ENCODE measurements at places on chromosomes 5 and 9.
A peak's percentile ranks its signal among the peaks of the same experiment; 100 is the strongest.

DNA sequence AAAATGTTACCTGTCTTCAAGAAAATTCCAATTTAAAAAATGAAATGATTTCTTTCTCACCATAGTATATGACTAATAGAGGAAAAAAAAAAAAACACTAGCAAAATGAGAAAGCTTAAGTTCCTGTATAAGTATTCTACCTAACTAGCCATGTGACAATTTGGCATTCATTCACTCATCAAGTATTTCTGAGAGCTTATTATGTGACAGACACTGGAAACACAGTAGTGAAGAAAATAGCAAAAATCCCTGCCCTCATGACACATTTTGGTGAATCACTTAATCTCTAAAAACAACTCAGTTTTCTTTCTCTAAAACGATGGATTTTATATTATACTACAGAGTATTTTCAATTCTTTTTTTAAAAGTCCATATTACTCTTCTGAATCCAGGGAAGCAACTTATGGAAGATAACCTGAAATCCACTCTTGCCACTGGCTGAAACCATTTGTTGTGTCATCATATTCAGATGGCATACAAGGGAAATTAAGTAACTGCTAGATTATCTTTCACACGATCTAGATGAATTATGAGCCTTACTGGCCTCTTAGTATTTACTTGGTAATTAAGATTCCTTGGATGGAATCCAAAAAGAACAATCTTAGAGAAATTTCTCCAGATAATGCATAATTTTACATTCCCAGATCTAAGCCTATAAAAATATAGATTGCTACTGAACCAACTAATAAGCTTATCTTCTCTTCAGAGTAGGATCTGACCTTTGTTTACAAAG lies 5.5 kb downstream of the PTBP3 start:
- DNase-seq, result no peak

DNA sequence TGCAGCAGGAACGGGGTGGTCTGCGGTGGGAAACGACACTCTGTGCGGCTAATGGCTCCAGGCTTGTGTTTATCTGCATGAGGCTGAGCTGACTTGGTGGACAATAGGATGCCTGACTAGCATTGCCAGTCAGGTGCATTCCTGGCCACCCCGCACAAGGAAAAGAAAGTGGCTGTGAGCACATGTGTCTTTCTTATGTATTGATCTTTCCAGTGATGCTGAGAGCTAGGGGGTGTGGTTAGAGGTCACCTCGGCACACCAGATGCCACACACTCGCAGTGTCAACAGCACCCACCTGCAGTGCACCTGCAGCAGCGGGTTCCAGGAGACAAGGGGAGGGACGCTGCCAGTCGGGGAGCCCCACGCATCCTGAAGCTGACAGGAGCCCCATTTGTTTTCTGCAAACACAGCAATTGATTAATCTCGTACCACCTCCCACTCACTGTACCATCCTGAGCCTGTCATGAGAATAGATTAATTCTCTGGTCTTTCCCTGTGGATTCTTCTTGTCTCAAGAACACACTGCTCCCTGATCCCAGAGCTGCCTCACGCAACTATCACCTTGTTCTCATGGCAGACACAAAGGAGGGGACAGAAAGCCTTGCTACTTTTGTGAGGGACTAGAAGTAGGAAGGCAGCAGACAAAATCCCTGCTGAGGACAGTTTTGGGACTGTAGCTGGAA lies 251.7 kb upstream of the WWC1 start:
- no peak for DNase-seq

GRCh38 chr5:177456976-177457851 lies 10.6 kb downstream of the PRR7 start:
- peak; percentile 72 for DNase-seq

- DNase-seq, result no peak
Observed at GRCh38 chr5:7578071-7578470, 182.1 kb downstream of the ADCY2 start.

GRCh38 chr5:169686137-169686536 lies 49.1 kb downstream of the DOCK2 start:
- DNase-seq, result no peak

GRCh38 chr5:59099270-59099994 lies 516.6 kb downstream of the RAB3C start:
- DNase-seq, result no peak

DNA sequence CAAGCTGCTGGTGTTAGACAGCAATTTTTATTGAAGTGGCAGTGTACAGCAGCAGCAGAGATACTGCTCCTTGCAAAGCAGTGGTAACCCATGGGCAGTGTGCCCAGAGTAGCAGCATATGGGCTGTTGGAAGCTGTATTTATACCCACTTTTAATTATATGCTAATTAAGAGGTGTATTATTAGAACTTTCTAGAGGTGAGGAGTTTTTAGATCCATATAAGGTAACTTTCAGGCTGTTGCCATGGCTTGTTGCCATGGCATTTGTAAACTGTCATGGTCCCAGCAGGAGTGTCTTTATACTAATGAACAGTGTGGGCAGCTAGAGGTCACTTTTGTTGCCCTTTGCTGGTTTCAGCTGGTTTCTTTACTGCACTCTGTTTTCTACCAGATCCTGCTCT lies 3.7 kb upstream of the PJA2 start:
- no peak for DNase-seq

GRCh38 chr9:127036437-127036836 lies 86.0 kb downstream of the ANGPTL2 start:
- no peak for DNase-seq

GRCh38 chr5:87354496-87354895 lies 58.2 kb downstream of the CCNH start:
- DNase-seq, result no peak

DNA sequence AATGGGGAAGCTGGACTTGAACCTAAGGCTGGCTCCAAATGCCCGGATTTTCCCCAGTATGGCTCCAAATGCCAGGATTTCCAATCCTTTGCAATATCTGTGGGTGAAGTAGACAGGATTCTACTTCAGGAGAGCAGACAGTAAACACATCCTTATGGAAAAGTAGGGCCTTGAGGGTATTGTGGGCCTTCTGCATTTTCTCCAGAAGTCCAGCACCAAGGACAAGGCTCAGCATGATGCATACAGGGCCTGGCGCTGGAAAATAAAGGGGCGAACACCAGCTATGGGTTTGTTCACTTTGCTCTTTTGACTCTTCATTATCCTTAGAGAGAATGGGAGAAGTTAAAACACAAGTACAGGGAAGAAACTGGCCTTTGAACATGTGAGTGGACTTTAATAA lies 347.5 kb downstream of the SEMA5A start:
- no peak for DNase-seq

GRCh38 chr5:1519631-1520210 lies 4.0 kb downstream of the LPCAT1 start:
- no peak for DNase-seq

GRCh38 chr5:137760719-137761516 lies 6.8 kb upstream of the HNRNPA0 start:
- no peak for DNase-seq

DNA sequence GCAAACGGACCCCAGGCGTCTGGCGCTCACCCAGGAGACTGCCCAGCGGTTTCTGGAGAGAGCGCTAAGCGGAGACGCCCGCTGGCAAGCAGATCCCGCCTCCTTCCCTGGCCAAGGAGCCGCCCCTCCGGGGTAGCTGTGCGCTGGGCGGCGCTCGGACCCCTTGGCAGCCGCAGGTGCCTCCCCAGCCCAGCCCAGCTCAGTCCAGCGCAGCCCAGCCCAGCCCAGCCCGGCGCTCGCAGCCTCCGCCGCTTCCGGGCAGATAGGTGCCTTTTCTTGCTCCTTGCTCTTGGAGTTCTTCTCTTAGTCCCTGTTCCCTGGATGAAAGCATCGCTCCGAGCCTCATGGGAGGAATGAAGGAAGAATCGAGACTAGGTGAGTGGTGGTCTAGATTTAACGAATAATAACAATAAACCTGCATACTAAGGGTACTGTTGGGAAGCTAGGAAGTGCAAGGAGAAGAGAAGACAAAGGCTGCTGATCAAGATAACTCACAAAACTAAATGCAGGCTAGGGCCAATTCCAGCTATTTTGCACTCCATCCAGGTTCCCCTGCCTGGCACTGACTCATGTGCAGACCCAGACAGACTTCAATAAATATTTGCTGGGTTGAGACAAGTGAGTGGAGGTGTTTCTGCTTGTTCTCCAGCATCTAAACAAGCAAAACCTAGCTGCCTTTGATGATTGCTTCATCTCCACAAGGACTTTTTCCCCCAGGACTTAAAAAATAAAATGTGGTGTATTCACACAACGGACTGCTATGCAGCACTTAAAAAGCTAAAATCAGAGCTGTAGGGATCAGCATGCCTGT lies at the start of gene STK32A:
STK32A (plus strand) TSS at position 202 of the 811 bp plus-strand sequence. CDS start 4,609 bp downstream, outside the sequence.
- peak; percentile 34 for DNase-seq

DNA sequence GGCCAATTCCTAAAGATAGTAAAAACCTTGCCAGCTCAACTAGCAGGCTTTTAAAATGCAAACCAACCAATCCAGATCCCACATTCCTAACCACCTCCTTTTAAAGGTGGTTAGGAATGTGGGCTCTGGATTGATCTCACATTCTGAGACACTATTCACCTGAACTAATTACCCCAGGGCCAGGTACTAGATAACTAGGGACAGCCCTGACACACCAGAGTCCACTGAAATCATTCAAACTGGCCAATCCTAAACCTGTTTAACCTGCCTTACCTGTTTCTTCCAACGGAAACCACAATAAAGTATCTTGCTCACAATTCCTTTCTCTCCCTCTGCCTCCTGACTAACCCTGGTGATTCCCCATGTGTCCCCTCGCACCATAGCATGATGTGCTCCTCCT lies 168.3 kb upstream of the DMAC1 start:
- no peak for DNase-seq

- no peak for DNase-seq
Observed at GRCh38 chr9:34558364-34558763, 31.2 kb downstream of the CNTFR start.

DNA sequence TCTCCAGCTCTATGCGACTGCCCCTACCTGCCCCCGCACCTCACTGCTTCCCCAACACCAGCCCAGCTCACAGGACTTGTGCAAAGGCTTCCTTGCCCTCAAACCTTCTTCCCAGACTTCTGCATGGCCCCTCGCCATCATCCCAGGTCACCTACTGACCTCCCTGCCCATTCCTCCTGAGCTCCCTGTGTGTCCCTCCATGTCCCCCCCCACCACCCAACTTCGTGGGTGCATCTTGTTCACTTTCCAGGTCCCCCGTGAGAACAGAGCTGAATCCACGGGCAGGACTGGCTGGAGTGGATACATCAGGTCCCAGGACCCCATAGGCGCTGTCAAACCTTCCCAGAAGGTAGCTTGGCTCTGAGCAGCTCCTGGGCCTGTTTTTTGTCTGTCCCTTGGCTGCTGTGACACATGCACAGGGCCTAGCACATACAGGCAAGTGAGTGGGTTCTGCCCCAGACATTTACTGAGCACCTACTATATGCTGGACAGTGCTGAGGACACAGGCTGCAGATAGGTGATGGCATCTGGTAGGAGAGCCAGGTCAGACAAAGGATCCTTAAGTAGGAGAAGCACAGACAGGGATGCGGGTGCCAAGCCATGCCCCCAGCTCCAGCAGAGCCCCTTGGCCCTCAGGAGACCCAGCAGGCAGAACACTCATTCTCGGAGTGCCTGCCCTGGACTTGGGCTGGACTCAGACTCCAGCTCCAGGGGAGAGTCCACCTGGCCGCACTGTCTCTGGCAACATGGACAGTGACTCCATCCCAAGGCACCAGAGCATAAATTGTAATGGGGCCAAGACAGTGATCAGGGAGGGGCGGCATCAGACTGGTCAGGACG lies 15.0 kb downstream of the NINJ1 start:
- DNase-seq, result peak; percentile 9

- DNase-seq, result no peak
Observed at GRCh38 chr5:154567155-154567554, 89.1 kb upstream of the HAND1 start.

DNA sequence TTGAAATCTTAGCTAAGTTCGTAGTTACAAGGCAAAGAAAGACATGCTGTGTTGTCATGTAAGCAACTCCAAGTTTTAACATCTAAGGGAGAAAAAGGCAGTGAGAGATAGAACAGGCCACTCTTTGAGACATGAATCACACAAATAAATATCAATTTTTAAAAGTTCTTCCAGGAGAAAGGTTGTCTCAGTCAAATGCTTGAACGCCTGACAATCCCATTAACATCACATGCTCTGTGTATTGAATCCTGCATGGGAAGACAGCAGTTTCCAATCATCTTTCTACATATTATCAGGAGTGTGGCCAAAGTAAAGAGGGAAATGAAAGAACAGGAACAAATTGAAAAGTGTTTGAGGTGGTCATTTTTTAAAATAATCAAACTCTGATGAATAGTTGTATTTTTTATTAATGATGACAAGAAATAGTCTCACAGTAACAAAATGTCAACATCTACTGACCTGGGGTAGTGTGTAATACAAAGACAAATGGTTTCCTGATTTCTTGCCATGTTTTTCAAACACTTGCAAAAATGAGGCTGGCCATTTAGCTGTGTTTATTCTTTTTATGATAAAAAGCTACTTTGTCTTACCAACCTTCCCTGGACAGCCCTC lies 6.4 kb upstream of the C6 start:
- DNase-seq, result no peak

GRCh38 chr9:297104-297972 lies 82.7 kb downstream of the DOCK8 start:
- no peak for DNase-seq

DNA sequence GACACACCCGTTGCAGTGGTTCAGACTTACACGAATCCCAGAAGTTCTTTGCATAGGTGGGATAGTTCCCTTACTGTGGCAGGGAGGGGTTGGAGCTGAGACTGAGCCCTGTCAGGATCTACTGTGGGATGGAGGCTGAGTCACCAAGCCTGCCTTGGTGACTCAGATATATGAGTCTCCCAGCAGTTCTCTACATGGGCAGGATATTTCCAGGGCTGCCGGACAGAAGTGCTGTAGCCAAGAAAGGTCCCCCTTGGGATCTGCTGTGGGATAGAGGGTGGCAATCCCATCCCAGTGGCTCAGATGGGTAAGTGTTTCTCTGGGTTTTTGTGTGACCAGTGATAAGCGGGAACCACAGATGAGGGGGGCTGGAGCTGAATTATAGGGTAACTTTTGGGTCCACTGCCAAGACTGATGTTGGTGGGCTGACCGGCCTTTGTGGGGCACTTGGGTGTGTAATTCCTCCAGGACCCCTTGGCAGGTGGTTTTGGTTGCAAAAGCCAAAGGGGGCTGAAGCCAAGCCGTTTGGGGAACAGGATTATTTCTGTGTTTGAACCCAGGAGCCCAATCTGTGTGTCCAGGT lies 18.7 kb downstream of the XRCC4 start:
- no peak for DNase-seq

DNA sequence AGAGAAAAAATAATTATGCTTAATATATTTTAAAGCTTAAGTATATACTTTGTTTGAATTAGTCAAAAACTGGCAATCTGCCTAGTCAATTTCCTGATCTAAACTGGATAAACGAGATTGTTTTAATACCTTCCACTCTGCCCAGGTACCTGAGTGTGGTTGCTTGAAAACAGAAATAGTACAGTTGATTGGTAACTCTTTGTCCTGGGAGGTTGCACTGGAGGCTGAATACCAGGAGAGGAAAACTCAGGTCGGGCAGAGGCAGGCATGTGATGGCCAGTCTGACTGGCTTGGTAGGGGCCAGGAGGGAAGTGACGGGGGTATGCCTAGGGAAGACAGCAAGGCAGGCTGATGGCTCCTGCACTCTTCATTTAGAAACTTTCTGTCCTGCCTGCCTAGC lies 80.2 kb downstream of the PIK3R1 start:
- no peak for DNase-seq

- DNase-seq, result no peak
Observed at GRCh38 chr5:111697215-111697614, 59.8 kb downstream of the NREP start.
